NCI-H526 (cell line): ENCODE measurements at places on chromosomes 3 and 15.

DNA sequence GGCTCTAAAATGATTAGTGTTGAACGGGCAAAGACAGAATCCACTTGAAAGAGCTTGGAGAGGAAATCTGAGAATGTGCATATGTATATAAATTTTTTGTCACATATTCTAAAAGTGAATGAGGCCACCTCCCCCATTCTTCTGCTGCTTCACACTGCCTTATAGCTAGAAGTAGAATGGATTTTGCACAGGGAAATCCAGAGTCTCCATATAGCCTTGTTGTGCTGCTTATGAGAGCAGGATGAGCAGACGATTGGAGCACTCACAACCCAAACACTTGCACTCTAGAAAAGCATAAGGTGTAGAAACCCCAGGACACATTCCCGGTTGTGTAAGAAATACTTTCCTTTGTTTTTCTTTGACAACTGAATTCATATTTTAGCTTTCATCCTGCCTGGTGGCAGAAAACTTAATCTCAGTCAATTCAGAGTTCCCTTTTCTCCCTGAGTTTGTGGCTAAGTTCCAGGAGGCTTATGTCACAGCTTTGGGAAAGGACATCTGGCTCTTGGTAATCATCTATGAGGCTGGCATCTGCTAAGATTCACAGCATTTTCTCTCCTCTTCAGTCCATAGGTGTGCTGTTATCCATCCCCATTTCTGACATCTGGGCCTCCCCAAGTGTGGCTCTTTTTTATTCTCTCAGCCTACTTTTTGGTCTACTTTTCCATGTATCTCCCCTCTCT lies 188.4 kb upstream of the PFN2 start:
- DNase-seq, result no peak

GRCh38 chr15:75723171-75723846 lies 10.7 kb upstream of the CSPG4 start:
- no peak for DNase-seq

- DNase-seq, result no peak
These were observed 918 bp downstream of the PRSS50 start for GRCh38 chr3:46716461-46717441.

- no peak for DNase-seq
These were observed 499.8 kb downstream of the FOXP1 start for GRCh38 chr3:71083726-71084131.

- DNase-seq, result peak; percentile 43
These were observed 219.0 kb upstream of the LINGO1 start for GRCh38 chr15:77851691-77852090.

DNA sequence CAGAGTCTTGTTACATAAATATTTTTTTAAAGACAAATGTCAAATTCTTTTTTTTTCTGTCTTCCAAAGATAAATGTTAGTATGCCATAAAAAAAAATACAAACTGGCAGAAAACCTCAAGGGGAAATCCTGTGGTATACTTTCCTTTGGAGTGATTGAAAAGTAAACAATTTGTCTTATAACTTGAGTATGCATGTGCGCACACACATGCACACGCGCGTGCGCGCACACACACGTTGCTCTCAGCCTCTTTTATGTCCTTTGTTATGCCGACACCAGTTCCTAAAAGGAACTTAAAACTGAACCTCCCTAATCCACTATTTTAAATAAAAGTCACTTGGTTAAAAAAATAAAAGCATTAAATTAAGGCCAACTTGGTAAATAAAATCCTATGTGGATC lies 58.1 kb downstream of the TGFBR2 start:
- DNase-seq, result no peak

GRCh38 chr3:26353097-26353496 lies 269.5 kb upstream of the LRRC3B start:
- DNase-seq, result no peak

GRCh38 chr15:77163781-77164384 lies 93.0 kb upstream of the TSPAN3 start:
- no peak for DNase-seq

DNA sequence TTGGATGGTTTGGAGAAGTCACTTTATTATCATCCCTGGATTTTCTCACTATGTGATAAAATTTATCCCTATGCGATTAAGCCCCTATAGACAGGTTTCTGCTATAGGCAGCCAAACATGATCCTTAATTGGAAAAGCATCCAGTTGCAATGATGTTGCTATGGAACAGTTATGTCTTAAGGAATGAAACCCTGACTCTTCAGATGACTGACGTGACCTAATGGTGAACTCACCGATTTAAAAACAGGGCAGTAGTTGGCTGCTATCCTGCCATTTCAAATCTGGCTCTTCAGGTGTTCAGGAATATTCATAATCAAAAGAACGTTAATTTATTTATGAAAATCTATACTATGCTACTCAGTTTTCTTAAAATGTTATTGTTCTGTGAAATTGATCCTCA lies 106.8 kb upstream of the ROBO1 start:
- no peak for DNase-seq

DNA sequence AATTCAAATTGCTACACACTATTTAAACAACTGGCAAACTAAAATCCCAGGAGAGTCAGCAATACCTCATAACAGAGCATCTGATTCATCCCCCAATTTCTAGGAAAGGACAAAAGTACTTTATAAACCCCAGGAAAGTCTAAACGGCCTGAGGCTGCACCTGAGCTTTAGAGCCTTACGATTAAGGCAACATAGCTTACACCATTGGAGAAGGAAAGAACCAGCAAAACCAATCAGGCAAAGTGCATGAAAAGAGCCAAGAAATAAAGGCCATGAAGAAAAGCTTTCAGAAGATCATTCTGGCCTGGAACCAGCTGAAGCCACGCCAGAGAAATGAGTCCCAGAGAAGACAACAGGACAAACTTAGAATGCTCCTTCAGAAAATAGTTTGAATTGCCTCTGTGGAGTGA lies 48.1 kb downstream of the PTPN9 start:
- no peak for DNase-seq

DNA sequence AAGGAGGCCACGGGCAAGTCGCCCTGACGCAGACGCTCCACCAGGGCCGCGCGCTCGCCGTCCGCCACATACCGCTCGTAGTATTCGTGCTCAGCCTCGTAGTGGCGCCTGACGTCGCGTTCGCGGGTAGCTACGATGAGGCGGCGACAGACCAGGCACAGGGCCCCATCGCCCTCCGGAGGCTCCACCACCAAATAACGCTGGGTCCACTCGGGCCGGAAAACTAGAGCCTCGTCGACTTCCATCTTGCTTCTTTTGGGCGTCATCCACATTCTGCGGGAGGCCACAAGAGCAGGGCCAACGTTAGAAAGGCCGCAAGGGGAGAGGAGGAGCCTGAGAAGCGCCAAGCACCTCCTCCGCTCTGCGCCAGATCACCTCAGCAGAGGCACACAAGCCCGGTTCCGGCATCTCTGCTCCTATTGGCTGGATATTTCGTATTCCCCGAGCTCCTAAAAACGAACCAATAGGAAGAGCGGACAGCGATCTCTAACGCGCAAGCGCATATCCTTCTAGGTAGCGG lies at the start of gene EPM2AIP1:
EPM2AIP1 (minus strand) TSS at position 326 of the 520 bp plus-strand sequence; CDS start at position 272, 54 bp downstream.
- no peak for DNase-seq

- peak; percentile 26 for DNase-seq
These were observed 104.3 kb downstream of the LINGO1 start for GRCh38 chr15:77528290-77528967.

GRCh38 chr3:141280690-141281089 lies 49.1 kb downstream of the PXYLP1 start:
- DNase-seq, result no peak

DNA sequence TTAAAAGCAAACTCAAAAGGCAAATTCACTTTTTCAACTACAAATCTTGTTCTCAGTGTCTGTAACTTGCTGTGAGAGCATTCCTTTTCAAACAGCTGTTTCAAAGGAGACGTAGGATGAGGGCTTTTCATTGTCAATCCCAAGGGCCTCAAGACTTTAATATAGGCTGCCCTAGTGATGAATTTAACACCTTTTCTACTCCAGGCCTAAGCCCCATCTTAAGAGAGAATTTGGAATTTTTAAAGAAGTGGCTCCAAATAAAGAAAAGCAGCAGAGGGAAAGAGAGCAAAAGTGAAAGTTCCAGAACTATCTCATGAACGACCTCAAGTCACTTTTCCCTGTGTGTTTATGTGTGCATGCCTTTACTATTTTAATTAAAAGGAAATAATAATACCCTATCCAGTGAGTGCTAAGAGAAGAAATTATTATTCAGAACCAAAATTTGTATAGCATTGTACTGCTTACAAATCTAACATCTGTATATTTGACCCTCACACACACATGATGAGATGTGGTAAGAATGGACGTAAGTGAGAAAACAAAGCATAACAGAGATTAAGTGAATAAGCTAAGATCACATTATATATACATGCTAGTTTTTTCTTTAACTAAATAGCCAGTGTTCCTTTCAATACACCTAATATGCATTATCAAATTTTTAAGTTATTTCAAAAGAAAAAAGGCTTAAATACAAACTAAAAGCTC lies 196.4 kb downstream of the VGLL3 start:
- DNase-seq, result no peak

GRCh38 chr3:126319701-126320295 lies 37.4 kb downstream of the KLF15 start:
- DNase-seq, result no peak

DNA sequence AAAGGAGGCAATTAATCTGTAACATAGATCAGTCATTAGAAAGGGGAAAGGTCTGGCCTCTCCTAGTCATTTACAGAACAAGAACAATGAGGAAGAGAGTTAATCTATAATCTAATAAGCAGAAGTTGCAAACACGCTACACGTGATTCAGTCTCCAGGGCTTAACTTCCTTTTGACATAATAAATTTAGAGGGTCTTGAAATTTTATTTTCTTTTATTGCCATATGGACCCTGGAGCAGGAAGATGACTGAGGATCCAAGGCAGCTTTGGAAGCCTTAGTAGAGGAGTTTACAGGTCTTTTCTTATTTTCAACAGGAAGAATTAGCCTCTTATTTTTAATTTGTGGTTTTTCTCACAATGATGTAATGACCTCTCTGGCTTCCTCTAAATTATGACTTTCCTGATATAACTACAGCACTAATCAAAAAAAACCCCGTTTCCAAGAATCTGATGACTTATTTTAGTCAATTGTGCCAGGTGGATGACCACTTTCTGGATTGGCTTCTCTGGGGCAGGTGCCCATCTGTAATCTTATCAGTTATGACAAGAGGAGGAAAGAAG lies 32.2 kb downstream of the ADGRG7 start:
- no peak for DNase-seq

DNA sequence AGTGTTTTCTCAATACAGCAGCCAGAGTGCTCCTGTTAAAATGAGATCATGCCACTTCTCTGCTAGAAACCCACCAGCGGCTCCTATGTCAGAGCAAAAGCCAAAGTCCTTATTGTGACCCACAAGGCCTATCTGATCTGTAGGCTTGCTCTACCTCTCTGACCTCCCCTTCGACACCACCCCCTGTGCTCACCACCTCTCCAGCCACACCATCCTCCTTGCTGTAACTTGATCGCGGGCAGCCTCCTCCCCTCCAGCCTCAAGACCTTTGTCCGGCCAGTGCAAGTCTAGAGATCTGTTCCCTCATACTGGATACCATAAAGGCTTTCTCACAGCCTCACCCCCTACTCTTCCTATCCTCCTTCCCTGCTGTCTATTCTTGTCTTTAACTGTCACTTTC lies 1.9 kb upstream of the IGDCC4 start:
- DNase-seq, result no peak

DNA sequence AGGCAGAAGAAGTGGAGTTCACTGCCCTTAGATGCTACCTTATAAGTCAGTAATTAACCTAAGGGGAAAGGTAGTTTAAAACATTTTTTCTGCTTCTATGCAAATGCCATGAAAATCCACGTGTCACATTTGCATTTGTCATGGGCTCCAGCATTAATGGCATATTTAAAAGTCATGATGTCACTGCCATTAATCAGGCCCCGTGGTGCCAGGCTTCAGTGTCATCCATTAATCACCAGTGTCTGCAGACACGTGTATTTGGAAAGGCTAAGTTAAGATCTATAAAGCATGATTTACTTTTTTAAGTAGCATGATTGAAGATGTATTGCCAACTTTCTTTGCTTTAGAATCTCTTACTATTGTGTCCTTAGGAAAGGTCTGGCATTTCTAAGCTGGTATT lies 857.8 kb downstream of the TUSC7 start:
- peak; percentile 60 for DNase-seq
